ENCODE measurements at places on chromosomes 11 and 22. TPM values are rescaled to one million over a fixed set of nuclear protein-coding genes. Genes with fewer than 3 reads are reported as not detected.

DNA sequence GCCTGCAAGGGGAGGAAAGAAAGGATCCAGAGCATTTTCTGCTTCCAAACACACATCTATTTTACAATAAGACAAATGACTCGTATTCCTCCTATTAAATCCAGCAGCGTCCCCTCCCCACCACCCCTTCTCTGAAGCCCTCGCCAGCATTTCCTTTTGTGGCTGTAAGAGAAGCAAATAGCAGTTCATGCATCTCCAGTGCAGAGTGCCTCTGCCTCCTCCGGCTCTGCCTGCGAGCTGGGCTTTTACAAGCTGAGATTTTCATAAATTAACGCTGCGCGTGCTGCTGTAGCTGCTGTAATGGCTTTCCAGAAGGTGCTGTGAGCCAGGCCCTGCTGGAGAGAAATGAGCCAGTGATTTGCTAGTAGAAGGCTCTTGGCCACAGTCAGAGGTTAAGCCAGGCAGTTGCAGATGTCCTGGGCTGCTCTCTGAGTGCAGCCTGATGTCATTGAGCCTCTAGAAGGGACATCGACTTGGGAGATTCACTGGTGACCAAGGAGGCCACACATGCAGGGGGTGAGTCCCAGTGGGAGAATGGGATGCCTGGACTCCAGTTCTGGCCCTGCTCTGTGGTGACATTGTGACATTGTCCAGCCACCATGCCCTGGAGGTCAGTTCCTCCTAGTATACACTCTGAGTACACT lies 134.5 kb upstream of the NAV2 start:
- no peak for DNase-seq

DSCAML1 gene
- 0.14 TPM for total RNA-seq

SYT12 gene
- total RNA-seq, result not detected

DNA sequence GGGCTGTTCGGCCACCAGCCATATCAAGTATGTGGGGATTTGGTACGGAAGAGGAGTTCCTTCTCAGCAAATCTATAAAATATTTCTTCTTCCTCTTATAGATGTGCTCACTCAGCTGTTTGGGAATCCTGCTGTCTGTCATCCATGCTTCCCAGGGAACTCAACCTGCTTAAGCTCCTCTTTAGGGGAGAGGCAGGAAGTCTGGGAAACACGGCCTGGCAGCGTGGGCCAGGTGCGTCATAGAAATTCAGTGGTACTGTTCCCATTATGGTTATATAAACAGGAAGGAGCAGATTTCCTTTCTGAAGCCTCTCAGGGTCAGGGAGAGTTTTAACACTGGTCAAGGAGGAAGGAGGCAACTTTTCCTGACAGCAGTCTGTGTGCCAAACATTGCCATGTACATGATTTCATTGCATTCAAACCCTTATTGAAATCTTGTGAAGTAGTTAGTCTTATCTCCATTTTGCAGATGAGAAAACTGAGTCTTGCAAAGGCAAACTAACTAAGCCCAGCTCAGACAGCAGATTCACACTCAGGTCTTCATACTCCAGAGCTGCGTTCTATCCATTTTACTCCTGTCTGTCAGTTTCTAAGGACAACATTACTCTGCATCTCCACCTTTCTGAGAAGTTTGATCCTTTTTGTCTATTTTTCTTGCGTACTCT lies 35.4 kb upstream of the AMOTL1 start:
- DNase-seq, result no peak

ROBO3 gene
- total RNA-seq, result 5.1 TPM

DNA sequence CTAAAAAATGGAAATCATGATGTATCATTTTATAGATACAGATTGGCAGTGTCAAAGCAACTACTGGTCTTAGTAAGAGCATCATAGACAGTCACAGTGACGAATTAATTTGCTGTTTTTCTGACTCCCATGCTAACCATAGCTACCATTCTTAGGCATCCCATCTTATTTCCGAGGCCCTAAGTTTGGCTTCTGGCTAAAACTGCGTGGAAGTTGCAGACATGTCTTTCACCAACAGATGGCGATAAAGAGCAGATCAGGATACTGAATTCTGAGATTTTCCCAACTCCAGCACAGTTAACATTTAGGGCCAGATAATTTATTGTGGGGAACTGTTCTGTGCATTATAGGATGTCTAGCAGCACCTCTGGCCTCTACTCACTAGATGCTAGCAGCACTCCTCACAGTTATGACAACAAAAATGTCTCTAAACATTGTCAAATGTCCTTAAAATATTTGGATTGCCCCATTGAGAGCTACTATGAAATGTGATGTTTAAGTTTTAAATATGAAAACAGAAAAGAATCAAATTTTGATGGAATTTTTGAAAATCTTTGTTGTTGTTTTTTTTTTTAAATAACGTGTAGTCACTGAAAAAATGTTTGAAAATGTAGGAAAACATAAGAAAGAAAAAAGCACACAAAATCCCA lies 16.3 kb downstream of the OR2AG2 start:
- peak; percentile 27 for DNase-seq

TOLLIP gene
- total RNA-seq, result 55.4 TPM

DNA sequence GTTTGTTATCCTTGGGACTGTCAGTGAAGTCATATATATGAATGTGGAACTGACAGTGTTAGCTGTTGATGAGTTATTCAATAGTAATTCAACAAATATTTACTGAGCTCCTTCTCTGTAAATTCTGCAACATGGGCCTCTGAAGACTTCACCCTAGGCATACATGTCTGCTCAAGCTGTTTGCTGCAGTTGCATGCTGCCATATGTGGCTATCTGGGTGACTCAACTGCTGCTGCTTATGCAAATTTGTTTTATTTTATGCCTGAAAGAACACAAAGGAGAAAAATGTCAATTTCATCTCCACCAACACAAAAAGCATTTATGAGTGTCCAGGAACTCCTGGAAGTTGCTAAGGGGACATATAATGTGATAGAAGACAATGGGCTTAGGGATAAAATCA lies 417.6 kb downstream of the AASDHPPT start:
- no peak for DNase-seq

- DNase-seq, result no peak
Observed at GRCh38 chr11:18419040-18419439, 6.9 kb downstream of the LDHC start.

BIRC3 gene
- 33.4 TPM for total RNA-seq

OR51E2 gene
- not detected for total RNA-seq

DNA sequence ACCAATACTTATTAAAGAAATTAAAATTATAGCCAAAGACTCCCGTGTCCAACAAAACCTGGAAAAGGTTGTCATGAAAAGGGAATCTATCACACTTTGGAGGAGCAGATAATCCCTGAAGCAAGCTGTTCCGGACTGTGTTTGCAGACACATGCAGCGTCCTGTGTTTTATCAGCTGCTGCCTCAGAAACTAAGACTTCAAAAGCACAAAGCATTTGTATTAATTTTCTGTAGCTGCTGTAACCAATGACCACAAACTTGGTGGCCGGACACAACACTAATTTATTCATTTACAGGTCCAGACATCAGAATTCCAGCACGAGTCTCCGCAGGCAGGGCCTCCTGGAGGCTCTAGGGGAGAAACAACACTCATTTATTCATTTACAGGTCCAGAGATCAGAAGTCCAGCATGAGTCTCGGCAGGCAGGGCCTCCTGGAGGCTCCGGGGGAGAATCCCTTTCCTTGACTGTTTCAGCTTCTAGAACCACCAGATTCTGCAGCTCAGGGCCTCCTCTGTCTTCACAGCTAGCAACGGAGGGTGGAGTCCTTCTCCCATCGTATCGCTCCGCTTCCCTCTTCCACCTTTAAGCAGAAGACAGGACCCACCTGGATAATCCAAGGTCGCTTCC lies 465.3 kb downstream of the BRD1 start:
- peak; percentile 3 for DNase-seq

DNA sequence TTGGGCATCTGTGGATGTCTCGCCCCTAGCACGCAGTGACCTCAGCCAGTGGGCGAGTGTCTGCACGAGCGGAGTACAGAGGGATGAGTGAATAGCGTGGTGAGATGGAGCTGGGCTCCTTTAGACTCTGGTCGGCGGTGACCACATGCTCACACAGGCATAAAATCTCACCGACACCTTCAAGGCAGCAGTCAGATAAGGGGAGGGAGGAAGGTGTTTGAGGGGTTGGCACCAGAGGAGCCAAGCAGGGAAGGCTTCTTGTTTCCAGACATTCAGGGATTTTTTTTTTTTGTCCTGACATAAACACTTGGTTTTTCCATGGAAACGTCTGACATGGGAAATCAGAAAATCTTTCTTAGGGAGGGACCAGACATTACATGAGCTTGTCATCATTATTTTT lies 35.8 kb downstream of the GRIK4 start:
- no peak for DNase-seq

GRCh38 chr11:30789270-30789669 lies 203.1 kb upstream of the MPPED2 start:
- DNase-seq, result no peak

GRCh38 chr11:78310500-78310909 lies 107.1 kb downstream of the GAB2 start:
- DNase-seq, result peak; percentile 31

GRAP2 gene
- 17.0 TPM for total RNA-seq

DNA sequence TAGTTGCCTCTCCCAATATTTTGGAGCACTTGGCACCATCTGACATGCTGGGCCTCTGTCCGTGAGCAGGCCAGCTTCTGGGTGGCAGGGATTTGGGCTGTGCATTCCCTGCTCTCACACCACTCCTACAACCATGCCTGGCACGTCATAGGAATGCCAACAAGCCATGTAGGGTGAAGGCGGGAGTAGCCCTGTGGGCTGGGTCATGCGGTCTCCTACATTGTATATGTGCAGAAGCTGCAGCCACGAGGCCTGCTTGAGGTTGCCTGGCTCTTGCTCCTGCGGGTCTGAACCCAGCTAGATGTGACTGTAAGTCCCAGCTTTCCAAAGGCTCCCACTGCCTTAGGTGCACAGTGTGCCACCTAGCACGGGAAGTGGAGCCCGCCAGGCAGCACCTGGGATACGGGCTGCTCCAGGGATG lies 14.5 kb downstream of the MYEOV start:
- no peak for DNase-seq

GRCh38 chr22:29773233-29773632 lies 6.1 kb downstream of the UQCR10 start:
- peak; percentile 53 for DNase-seq

GRCh38 chr11:95608093-95608492 lies 181.5 kb downstream of the FAM76B start:
- no peak for DNase-seq

CTSW gene
- 2.2 TPM for total RNA-seq

DGAT2 gene
- total RNA-seq, result not detected

GAB4 gene
- total RNA-seq, result not detected

ZBED4 gene
- total RNA-seq, result 11.9 TPM

DNA sequence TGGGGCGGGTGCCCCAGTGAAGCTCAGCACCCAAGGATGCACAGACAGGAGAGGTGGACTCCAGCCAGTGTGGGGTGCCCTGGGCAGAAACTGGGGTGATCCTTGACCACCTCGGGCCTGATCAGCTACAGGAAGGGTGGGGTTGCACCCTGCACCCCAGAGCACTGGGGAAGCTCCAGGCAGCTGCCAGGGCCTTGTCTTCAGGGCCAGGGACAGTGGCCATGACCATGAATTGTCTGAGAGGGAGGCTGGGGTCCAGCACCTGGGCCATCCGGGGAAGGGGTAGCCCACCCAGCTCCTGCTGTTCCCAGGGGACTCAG lies 17.6 kb downstream of the IL17REL start:
- DNase-seq, result no peak

- DNase-seq, result peak; percentile 6
Observed at GRCh38 chr11:46210133-46210636, 67.3 kb upstream of the CREB3L1 start.

- no peak for DNase-seq
Observed at GRCh38 chr11:96102664-96103078, 178.8 kb upstream of the MTMR2 start.

DNA sequence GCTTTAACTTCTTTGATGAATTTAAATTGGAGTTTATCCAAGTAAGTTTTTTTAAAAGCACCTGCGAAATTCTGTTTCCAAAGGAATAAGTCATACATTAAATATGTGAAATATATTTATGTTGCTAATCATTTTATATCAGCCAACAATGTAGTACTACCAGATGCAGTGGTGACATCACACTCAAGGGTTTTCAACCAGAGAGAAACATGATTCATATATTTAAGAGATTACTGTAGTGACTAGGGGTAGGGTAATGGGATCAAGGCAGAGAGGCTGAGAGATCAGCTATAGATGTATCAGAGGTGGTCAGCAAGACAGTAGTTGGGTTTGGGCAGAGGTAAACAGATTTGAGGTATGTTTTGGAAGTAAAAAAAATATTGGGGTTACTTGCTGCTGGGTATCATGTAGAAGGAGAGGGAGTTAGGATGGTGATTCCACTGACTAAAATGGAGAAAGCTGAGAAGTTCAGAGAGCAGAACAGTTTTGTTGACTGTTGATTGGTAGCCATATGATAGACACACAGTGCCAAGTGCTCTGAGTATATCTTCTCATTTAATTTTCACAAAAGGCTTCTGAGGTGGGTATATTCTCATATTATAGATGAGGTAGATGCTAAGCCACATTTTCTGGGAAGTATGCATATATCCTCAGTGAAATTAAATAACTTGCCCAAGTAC lies 39.4 kb downstream of the CEP57 start:
- DNase-seq, result no peak

DNA sequence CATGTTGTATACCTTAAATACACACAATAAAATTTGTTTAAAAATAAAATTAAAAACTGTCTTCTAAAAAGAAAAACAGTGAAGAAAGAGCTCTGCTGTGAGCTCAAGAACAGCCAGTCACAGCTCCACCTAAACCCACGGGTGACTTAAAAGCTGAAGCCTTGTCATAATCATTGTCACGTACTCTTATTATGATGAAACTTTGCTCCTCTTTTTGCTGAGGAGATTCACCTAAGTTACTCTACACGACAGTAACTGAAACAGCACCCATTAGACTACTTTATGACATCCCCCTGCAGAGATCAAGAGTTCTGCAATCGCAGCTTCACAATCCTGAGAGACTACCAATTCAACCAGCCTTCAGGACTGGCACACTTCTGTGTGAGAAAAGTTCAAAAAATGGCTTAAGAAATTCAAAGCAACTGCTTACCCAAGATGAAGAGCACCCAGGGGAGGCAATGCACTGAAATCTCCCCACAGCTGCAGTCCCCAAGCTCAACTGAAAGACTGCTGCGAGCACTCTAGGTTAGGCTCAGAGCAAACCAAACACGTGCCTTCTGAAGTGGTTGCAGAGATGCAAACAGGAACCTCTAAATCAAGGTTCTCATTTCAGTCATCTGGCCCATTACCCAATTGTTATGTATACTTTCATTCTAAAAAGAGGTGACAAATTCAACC lies at the start of gene JAML:
JAML (minus strand) TSS at position 501 of the 678 bp plus-strand sequence. CDS start 10,145 bp downstream, outside the sequence.
- peak; percentile 29 for DNase-seq
